AG04449 (cell line): ENCODE measurements at places on chromosomes 1 and 21.
A peak's percentile ranks its signal among the peaks of the same experiment; 100 is the strongest.

DNA sequence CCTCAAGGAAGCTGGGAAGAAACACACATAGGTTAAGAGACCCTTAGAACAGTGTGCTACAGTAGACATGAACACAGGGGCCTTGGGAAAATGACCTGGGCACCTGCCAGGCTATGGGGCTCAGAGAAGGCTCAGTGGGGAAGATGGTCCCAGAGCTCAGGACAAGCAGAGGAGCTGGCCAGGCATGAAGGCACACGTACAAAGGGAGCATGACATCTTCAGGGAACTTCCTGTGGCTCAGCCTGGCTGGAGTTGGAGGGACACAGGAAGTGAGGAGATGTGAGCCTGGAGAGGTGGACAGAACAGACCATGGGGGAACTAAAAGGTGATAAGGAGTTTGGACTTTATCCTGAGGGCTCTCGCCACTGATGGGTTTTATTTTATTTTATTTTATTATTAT is 3.8 kb upstream of the SLC50A1 start:
- no peak for DNase-seq

DNA sequence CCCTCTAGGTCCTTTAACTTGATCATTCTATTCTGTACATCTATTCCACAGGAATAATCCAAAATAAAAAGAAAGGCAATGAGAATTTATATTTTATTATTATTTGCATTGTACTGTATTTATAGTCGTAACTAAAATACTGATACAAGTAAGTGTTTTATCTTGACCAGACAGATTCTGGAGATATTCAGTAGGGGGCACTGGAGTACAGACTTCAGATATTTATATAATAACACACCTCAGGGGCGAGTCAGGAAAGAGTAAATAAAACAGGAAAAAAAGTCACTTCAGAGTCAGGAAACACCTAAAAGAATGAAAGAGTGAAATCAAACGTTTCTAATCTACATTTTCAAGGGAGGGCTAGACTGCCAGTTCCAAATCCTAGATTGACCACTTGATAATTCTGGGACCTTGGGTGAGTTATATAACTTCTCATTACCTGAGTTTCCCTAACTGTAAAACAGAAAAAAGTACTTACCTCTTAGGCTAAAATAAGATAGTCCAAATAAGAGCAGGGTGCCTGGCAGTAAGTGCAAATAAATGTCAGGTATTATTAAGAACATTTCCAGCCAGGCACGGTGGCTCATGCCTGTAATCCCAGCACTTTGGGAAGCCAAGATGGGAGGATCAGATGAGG is 31.1 kb upstream of the MTF1 start:
- peak; percentile 4 for DNase-seq

- no peak for DNase-seq
These were observed 480 bp downstream of the DPYD start for GRCh38 chr1:97920276-97920831.

GRCh38 chr1:53992085-53992874 is 25.7 kb downstream of the LDLRAD1 start:
- DNase-seq, result no peak

DNA sequence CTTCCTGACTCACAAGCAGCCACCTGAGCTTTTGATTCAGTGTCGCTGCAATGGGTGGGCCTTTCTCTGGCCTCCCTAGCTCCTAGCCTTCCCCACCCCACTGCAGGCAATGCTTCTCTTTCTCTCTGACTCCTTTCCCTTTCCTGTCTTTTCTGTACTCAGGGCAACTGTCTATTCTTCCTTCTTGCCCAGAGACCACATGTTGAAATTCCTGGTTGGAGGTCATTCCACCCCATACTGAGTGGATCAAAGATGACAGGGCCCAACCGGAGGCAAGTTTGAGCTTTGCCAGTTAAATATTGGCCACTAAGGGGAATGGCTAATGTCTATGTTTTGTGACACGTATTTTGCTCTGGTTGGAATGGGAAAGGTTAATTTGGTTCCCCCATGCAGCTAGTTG is 65.2 kb upstream of the ARID1A start:
- DNase-seq, result no peak

DNA sequence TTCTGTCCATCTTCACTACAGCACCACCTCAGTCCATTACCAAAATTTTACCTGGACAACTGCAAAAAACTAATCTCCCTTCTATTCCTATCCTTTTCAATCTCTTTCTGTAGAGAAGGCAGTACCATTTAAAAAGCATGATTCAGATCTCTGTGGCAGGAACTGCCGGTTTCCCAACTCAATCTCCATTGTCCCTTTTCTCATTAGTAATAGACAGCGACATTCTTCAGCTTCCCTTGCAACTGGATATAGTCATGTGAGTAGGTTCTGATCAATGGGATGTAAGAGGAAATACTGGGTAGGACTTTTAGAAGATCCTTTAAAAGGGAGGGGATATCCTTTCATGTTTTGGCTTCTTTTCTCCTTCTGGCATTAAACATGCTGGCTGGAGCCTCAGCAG is 74.9 kb downstream of the ADCY10 start:
- DNase-seq, result no peak

DNA sequence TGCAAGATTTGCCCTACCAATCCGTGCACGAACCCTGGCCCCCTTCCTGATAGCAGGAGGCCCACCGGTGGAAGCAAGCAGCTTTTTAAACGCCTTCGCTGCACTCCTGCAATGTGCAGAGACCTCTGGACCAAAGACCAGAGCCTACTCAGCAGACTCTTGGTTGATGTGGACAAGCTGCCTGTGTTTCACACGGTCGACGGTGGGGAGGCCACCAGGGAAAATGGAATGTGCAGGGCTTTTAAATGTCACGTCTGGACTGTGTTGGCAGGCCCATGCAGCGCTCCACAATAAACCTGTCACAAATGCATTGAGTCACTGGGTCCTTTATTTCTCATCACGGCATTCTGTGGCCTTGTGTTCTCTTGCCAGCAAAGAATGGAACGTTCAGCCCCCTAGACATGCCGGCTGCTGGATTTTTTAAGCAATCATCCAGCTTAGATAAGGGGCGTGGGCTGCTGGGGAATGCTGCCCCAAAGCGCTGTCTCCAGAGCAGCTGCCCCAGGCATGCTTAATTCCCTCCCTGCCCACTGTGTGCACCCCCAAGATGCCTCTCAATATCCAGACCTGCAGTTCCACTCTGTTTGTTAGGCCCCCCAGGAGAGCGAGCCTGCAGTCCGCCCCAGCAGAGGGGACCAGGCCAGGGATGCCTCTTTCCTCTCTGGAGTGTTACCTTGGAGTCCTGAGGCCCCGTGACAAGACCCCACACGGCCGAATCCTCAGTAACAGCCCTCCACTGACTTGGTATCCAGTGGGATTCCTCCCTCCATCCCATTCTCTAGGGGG is 71.3 kb downstream of the ATP5PO start:
- DNase-seq, result no peak

GRCh38 chr1:69991644-69992043 is 213.7 kb downstream of the LRRC40 start:
- no peak for DNase-seq

DNA sequence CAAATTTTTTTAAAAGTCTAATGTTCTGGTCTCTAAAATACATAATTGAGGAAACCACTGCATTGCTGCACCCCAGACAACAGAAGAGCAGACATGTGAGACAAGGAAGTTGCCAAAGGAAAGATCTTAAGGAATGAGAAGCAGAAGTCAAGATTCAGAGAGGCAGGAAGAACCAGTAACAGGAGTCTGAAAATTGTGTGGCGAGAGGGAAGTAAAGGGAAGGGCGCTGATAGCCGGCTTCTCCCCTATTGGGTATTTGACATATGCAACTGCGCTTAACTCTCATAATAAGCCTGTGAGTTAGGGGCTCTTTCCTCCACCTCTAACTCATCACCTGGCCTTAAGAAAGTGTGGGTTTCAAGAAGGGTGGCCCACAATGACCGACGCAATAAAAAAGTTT is 21.9 kb upstream of the KIF14 start:
- no peak for DNase-seq

- DNase-seq, result no peak
These were observed 5.2 kb upstream of the FNDC10 start for GRCh38 chr1:1605034-1605591.

GRCh38 chr1:154765970-154766369 is 104.1 kb downstream of the KCNN3 start:
- DNase-seq, result no peak

GRCh38 chr1:200774311-200774710 is 35.6 kb downstream of the CAMSAP2 start:
- no peak for DNase-seq

DNA sequence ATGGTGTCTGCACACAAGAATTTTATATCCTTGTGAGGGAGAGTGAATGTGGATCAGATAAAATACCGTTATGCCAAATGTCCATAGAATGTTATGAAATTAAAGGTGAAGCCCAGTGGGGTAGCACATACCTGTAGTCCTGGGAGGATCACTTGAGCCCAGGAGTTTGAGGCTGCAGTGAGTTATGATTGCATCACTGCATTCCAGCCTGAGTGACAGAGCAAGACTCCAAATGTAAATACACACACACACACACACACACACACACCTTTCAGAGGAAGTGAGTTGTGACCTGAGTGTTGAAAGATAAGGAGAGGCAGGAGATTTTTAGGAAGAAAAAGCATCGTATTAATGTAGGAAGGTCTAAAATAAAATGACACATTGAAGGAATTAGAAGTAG is 28.1 kb upstream of the ZYG11A start:
- no peak for DNase-seq

- DNase-seq, result no peak
These were observed 19.3 kb downstream of the C1orf52 start for GRCh38 chr1:85240174-85240601.
